ENCODE measurements at places on chromosomes 12 and 14.

DNA sequence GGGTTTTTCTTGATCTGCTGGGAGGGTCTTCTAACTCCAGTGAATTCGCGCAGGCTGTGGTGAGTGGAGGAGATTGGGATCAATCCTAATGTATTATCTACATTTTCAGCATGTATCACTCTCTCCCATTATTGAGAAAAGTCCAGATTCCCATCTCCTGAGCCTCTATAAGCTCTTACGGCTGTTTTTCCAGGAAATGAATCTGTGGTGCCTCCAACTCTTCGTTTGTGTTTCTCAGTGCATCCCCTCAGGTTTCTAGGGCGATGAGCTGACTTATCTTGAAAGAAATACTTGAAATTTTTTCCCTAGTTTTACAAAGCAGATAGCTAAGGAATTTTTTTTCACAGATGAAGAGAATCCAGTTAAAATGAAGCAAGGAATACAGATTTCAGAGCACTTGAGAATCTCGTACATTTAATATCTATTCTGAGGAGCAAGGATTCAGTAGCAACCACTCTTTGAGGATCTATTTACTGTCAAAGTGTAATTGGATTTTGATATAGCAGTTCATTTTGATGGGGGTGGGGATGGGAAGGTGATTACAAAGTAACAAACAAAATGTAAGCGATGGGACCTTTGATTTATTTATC, 138.7 kb downstream of the BRMS1L start:
- no peak for DNase-seq

DNA sequence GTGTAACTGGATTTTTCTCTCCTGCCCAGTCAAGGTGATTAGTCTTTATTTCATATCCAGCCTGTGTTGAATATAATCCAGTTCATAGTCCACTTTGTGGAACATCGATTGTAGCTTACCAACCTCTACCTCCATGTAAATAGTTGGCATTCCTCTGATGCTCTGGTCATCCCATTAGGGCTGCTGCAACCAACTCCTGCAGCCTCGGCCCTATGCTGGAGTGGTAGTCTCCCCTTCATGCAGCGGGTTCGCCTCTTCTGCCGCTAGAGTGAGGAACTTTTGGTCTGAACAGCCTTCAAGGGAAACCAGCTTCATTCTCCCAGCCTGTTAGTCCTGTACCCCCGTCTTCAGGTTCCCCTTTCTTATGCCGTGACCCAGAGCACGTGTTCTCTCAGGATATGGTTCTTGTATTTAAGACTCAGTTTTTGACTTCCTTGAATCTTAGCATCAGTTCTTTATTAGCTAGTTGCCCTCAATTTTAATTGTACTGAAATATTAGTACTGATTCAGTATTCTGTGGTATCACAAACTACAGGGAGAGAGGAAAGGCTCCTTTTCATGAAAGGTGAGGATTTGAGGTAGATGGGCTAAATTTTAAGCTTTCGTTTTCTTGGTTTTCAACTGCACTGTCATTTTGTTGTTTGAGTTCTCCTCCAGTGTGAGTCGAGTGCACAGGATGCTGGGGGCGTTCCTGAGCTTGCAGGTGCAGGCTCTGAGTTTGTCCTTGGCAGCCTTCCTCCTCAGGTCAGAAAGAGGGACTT, 33.2 kb downstream of the ZNF664 start:
- no peak for DNase-seq

DNA sequence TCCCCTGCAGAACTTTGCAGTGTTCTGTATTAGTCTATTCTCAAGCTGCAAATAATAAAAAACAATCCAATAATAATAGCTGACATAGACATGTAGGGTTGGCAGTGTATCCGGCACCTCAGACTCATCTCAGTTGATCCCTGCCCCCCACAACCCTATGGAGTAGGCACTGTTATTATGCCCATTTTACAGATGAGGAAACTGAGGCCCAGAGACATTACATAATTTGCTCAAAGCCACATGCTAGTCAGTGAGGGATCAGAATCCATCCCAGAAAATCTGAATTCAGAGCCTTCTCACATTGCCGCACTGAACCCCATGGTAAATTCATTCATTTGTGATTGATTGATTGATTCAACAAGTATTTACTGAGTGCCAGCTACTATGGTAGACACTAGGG, 226.6 kb upstream of the PWP1 start:
- no peak for DNase-seq

GRCh38 chr12:108320507-108321293, 18.4 kb downstream of the CMKLR1 start:
- no peak for DNase-seq

Measured in CD4-positive, alpha-beta T cell treated with Interleukin-6 at 100 ng/mL for 8 hours (primary cell).